ENCODE measurements at places on chromosomes 12 and 14.

DNA sequence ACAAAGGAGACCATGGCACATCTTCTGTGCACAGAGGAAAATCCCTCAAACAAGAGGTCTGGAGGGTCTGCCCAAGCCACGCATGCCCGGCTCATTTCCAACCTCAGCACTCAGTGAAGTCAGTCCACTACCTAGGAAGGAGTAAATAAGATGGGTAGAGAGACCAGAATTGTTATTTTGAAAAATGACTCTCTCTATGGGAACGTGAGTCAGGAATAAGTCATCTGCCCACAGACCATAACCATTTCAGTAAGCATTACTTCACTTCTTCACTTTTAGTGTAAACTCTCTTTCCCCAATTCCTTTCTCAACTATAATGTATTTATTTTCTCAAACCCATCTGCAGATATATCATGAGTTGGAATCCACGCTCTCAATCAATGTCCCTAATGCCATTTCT is 1039.9 kb upstream of the USP15 start:
- no peak for DNase-seq

DNA sequence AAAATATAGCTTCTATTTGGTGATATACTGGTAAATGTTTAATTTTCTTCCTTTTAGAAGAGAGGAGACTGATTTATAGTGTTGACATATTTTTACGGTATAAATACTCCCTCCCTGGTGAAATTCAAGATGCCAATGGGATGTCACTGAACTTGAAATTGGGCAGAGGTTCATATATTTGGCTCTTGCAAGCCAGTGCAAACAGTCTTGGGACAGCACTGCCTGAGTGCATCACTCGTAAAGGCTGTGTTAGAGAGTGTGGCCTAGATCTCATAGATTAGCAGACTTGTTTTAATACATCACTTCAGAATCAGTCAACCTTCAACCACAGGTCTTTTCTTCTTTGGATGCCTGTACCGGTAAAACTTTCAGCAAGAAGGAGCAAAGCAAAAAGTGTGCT is 681.0 kb downstream of the NRXN3 start:
- no peak for DNase-seq

DNA sequence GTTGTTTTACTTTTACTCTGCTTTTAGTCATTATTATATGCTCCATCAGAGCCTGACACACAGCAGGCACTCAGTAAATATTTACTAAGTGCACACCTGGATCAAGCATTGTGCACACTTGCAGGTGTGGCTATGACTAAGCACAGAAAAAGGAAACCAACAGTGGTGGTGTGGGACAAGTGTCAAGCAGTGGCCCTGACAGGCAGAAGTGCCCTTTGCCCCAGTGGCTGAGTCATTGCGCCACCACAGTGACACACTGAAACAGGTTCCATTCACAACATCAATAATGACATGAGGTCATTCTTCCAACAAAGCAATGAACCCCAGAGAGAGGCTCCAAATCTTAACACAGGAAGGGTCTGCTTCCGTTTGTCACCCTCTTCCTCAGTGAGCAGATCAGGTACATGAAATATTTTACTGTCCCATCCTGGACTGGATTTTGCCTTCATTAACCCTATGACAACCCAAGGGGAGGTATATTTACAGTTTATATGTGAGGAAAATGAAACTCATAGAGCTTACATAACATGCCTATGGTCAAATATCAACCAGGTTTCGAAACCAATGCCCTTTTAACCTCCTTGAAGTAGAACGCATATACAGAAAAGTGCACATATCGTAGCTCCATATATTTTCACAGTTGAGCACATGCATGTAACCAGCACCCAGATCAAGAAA is 82.6 kb upstream of the GTF2A1 start:
- DNase-seq: no peak

DNA sequence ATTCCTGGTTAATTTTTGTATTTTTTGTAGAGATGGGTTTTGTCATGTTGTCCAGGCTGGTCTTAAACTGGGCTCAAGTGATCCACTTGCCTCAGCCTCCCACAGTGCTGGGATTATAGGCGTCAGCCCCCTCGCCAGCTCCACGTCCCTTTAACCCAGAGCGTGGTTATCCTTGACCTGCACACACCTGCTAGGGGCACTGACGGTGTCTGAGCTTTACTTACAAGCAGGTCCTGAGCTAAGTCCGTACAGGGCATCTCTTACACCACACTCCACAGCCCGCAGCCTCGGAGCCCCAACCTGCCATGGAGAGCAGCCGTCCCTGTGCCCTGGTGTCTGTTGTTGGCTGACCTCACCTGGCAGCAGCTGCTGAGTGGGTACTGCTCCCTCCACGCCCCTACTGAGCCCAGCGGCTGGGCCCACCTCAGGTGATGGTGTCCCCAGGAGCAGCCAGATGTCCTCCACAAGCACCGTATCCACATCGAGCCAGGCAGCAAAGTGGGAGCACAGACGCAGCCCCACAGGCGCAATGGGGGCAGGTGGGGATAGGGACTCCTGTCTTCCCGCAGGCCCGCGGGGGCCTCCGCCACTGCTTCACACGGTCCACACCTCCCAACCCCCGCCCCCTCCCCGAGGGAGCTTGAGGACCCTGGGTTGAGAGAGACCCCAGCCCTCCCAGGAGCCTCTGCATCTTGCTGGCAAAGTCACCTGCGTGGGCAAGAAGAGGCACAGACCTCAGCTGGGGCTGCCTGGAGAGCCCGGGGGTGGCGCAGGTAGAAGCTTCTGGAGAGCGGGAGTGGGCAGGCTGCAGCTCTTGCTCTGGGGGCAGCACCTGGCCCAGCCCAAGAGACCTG is 325.4 kb upstream of the SFSWAP start:
- no peak for DNase-seq

DNA sequence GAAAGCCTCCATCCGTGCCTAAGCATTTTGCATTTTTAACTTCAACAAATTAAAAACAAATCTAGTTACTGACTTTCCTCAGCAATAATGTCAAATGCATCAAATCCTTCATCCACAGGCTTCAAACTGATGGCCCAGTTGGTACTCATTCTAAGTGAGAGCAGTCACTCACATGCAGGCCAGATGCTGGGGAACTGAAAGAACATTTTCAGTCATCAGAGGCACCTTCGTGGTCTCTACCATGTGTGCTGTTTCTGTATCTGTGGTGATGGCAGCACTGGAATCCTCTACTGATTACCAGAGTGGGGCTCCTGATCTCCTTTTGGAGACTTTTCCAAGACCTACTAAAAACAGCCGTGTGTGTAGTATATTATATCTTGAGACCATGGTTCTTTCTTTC is 145.2 kb downstream of the PRIMA1 start:
- no peak for DNase-seq

- no peak for DNase-seq
These were observed 155.6 kb downstream of the DYRK2 start for GRCh38 chr12:67804168-67804567.

DNA sequence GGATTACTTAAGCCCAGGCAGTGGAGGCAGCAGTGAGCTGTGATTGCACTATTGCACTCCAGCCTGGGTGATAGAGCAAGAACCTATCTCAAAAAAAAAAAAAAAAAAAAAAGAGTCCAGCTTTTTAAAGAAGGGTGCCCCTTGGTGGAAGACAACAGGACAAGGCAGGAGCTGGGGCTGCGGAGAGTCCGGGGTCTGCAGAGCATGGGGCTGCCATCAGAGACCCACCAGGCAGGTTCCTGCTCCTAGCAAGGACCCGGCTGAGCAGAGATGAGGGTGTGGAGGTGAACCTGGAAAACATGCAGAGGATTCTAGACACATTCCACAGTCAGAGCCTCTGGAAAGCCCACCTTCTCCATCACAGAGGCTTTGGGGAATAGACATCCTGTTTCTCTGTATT is 21.0 kb upstream of the CIPC start:
- DNase-seq: no peak

GRCh38 chr14:93047661-93048060 is 68.1 kb downstream of the ITPK1 start:
- no peak for DNase-seq

DNA sequence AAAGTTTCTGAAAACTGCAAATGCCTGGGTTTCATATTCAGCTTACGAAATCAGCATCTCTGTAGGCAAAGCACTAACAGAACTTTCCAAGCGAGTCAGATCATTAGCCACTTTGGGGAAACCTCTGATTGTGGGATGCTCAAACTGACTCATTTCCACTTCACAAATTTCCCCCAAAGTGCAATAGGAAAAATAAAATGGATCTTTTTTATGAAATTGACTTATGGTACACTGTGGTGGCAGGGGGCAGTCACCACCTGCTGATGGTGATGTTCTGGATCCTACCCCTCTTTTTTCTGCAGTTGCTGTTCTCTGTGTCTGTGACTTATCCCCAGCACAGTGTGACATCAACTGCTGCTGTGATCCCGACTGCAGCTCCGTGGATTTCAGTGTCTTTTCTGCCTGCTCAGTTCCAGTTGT is 5.6 kb downstream of the TCTN1 start:
- peak; percentile 49 for DNase-seq

GRCh38 chr14:104735830-104736642 is 12.0 kb downstream of the ADSS1 start:
- DNase-seq: no peak

DNA sequence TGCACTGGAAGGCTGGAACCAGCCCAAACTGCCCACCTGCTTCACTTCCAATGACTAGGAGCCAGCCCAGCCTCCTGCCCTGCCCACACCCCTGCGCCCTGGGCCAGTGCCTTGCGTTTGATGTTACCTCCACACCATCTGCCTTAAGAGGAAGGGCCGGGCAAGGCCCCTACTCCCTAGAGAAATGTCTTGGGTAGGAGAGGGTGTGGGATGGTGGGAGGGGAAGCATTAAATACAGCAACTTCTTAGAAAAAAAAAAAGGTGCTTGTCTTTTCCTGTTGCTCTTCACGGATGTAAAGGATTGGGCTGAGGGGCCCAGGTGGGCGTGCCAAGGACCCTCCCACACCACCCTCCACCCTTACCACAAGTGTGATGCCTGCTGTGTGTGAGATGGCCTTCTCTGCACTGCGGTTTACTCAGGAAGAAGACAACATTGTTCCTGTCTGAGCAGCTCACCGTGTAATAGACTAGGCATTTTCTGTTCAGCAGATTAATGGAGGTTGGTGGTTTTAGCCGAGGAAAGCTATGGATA is 99.9 kb downstream of the NINJ2 start:
- DNase-seq: no peak

GRCh38 chr12:41512497-41512896 is 324.4 kb downstream of the PDZRN4 start:
- DNase-seq: no peak

DNA sequence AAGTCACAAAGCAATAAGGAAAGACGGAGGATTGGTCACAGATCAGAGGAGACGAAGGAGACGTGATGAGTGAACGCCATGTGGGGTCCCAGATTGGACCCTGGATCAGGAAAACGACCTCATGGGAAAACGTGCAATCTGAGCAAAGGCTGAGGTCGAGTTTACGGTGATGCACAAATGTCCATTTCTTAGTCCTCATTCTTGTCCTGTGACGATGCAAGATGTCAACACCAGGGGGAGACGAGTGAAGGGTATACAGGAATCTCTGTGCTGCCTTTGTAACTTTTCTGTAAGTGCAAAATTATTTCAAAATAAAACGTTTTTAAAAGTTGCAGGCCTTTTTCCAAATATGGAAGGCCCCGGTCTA is 329.8 kb downstream of the MED13L start:
- DNase-seq: no peak

- no peak for DNase-seq
These were observed 155.4 kb upstream of the PDE3A start for GRCh38 chr12:20212658-20213555.

DNA sequence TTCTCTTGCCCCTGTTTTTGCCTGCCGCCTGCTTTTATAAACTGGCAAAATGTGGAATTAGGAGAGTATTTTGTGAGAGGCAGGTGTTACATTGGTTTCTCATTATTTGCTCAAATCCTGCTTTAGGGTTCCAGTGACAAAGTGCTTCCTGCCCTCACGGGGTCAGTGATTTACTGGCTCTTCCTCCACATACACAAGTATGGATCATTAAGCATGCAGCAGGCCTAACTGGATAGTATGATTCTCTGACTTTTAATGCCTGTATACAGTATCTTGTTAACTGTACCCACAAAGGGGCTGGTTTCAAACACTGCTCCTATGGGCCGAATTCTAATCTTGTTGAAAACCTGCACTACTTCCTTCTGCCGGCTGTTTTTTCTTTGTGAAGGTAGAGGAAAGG is 63.2 kb downstream of the PTCSC3 start:
- no peak for DNase-seq

GRCh38 chr12:9948606-9949296 is 16.6 kb upstream of the CLEC2A start:
- DNase-seq: peak; percentile 57

GRCh38 chr12:130571089-130571488 is 145.0 kb downstream of the RIMBP2 start:
- no peak for DNase-seq

GRCh38 chr12:52441320-52441911 is 7.2 kb upstream of the KRT75 start:
- no peak for DNase-seq

DNA sequence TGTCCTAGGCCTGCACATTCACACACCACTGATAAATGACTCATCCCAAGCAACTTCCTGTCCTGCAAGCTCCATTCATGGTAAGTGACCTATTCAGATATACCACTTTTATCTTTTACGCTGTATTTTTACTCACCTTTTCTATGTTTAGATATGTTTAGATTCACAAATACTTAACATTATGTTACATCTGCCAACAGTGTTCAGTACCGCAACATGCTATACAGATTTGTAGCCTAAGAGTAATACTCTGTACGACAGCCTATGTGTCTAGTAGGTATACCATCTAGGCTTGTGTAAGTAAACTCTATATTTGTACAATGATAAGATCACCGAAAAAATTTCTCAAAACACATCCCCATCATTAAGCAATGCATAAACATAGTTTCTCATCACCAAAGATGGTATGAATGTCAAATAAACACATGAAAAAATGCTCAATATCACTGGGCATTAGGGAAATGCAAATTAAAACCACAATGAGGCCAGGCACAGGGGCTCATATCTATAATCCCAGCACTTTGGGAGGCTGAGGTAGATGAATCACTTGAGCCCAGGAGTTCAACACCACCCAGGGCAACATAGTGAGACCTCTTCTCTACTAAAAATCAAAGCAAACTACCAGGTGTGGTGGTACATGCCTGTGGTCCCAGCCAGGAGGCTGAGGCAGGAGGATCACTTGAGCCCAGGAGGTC is 20.7 kb downstream of the ATXN2 start:
- DNase-seq: no peak

DNA sequence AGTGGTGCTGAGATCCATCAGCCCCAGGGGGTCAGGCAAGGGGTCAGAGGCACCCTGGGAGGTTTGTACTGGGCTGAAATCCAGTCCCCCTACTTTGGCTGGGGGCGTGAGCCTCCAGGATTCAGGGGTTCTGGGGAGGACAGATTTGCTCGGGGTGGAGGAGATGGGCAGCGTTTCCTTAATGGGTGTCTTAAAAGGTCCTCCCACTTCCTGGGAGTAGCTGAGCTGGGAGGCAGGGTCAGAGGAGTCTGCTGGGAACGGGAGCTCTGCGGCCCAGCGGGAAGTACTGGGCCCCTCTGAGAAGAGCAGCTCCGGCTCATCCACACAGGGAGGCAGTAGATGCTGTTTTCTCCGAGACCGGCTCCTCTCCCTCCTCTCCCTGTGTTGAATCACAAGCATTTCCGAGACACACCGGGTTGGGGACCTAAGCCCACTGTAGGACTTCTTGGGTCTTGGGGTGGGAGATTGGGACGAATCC is 2.1 kb upstream of the TEX52 start:
- no peak for DNase-seq

- no peak for DNase-seq
These were observed 73.6 kb upstream of the PPP2R5C start for GRCh38 chr14:101687756-101688546.

GRCh38 chr12:66438601-66439000 is 136.3 kb downstream of the HELB start:
- no peak for DNase-seq
